NCI-H524 (cell line): ENCODE measurements at places on chromosomes 4 and X.

DNA sequence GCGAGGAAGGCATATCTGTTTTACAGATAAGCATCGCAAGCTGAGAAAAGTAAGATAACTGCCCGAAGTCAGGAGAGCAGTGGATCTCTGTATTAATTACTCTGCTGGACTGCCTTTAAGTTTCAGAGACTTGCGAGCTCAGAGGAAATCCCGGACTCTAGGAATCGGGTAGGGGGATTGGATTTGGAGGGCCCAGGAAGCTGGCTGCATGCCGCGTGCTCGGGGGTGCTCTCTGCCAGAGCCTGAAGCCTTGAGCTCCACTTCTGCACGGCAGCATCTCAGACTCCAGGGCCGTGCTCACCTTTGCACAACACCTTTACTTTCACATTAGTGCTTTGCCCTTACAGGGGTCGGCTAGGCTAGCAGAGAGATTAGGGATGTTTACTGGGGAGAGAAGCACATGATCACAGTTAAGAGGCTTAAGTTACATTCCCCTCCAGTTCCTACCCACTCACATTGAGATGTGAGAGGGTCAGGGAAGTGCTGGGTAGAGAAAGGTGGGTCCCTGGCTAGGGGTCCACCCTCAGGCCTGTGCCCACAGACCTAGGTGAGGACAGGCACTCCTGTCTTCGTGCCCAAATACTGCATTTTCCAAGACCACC is 57.0 kb downstream of the TRIML1 start:
- DNase-seq, result peak; percentile 4

- peak; percentile 85 for DNase-seq
Observed at GRCh38 chrX:39152106-39152649, 350.9 kb downstream of the MID1IP1 start.

- DNase-seq, result peak; percentile 38
Observed at GRCh38 chr4:147518846-147519767, 38.2 kb downstream of the EDNRA start.

DNA sequence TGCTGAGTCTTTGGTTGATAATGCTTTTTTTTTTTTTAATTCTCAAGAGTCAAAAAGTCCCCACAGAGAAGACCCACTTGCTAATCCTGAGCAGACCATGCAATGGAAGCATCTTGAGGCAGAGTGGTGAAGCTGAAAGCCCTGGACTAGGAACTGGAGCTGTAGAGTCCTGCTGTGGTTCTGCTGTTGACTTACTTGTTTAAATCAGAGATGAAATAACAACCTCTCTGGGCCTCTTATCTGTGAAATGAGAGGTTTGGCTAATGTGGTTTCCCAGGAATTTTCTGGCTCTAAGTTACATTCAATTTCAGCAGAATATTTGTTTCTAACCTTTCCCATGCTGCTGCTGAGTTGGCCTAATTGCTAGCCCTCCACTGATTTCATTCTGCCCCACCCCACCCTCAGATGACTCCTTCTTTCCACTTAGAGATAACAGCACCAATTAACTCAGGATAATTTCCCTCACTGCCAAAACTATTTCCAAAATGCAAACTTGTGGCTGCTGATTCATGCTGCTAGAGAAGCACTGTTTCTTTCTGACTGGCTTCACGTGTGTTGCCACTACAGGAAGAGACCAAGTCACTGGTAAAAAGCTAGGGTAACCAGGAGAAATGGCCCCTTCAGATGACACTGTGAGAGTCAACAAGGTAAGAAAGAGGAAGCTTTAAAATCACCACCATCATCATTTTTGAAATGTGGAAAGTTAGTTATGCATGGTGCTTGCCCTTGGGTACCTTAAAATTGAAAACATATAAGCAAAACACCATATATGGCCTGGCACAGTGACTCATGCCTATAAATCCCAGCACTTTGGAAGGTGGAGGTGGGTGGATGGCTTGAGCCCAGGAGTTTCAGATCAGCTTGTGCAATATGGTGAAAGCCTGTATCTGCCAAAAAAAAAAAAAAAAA is 326.4 kb downstream of the DCHS2 start:
- no peak for DNase-seq

DNA sequence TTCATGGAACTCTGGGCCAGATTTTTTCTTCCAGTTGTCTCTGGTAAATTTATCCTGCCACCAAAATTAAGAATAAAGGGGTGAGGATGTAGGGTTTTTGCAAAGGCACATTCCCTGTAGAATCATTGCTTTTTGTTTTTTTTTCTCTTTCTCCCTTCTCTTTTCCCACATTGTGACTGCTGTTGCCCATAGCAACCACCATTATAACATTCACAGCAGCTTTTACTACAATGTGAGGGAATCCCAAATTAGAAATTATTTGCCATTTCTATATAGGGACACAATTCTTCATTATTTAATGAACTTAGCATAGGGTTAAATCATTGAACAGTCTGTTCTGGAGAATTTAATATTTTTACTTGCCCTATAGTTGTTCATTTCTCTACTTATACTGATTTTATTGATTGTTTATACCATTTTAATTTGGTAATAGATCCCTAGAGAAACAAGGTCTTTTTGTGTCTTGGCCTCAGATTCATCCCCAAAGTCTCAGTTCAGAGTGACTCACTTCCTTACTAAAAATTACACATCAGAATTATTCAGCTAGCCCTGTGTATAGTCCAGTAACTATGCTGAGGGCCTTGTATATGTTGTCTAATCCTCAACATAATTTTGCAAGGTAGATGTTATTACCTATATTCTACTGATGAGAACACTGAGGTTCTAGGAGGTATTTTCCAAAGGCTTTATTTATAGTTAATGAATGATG is 80.8 kb upstream of the ANK2 start:
- DNase-seq, result no peak

- no peak for DNase-seq
Observed at GRCh38 chr4:173182403-173182802, 13.8 kb downstream of the GALNT7 start.

DNA sequence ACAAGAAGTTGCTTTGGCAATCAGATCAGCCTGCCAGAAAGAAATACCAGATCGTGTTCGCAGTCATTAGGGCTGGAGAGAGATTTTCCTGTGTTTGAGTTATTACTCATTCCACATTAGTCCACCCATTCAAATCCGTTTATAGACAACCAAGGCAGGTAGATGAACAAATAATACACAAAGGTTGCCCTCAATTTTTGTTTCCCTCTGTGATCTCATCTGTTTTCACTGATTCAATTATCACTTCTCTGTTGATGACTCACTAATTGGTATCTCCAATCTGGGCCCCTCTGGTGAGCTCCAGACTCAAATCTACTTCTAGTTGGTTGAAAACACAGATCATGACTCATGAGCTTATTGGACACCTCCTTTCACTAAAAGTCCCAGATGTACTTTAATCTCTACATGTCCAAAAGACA is 54.5 kb downstream of the CHM start:
- no peak for DNase-seq

DNA sequence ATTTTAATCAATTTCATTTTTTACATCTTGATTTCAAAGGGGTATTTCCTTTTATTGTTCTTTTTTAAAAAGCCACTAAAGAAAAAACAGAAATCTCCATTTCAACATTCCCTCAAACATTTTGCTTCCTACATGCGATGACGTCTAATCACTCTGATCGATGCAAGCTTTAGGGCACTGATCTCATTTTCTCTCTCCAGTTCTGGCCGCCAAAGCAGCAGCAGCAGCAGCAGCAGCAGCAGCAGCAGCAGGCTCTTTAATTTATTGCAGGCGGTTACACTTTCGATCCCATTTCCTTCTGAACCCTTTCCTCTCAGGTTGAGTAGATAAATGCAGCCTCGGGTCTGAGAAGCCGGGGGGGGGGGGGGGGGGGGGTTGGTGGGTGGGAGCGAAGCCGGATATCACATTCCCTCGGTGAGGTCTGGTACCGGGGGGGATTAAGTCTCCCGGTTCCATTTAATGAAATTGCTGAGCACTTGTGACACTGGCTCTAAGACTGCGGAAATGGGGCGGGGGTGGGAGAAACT is 3.4 kb upstream of the PCDH7 start:
- DNase-seq, result no peak

GRCh38 chr4:128076464-128076863 is 15.4 kb downstream of the LARP1B start:
- no peak for DNase-seq

GRCh38 chr4:19941434-19941833 is 310.3 kb upstream of the SLIT2 start:
- no peak for DNase-seq

DNA sequence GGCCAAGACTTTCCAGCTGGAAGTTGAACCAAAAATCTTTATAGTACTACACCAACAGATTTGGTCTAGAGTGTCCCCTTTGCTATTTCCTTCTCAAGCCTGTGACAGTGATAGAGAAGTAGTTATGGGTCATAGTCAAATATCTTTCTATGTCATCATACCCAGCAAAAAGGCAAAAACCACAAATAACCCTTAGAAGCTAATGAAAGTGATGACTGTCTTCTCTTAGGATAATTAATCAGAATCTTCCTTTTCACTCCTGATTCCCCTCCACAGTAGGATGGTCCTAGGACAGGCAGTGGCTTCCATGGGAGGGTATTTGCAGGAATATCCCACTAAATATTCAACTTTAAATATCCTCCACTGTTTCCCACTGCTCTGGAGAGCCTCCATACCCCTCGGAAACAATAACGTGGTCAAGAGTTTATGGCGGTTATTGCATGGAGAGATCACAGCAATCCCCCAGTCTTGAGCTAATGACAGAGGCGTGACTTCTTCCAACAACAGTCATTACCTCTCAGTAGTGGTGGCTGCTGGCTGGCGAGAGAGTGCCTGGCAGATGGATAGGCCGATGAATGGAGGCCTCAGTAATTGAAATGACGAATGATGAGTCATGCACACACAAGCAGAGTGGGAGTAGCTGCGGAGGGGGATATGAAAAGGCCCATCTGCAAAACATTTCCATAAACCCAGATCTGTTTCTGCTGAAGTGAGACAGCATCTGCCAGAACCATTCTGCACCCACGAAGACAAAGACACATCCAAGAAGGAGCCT is 154.9 kb downstream of the STK32B start:
- DNase-seq, result peak; percentile 85

DNA sequence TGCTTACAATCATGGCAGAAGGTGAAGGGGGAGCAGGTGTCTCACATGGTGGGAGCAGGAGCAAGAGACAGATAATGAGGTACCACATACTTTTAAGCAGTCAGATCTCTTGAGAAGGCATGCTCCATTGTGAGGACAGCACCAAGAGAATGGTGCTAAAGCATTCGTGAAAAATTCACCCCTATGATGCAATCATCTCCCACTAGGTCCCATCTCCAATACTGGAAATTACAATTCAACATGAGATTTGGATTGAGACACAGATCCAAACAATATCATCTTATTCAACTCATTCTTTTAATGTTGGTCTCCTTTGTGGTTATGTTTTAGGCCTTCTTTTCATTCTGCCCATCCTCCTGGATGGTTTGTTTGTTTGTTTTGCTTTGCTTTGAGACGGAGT is 54.1 kb upstream of the PDLIM5 start:
- no peak for DNase-seq

DNA sequence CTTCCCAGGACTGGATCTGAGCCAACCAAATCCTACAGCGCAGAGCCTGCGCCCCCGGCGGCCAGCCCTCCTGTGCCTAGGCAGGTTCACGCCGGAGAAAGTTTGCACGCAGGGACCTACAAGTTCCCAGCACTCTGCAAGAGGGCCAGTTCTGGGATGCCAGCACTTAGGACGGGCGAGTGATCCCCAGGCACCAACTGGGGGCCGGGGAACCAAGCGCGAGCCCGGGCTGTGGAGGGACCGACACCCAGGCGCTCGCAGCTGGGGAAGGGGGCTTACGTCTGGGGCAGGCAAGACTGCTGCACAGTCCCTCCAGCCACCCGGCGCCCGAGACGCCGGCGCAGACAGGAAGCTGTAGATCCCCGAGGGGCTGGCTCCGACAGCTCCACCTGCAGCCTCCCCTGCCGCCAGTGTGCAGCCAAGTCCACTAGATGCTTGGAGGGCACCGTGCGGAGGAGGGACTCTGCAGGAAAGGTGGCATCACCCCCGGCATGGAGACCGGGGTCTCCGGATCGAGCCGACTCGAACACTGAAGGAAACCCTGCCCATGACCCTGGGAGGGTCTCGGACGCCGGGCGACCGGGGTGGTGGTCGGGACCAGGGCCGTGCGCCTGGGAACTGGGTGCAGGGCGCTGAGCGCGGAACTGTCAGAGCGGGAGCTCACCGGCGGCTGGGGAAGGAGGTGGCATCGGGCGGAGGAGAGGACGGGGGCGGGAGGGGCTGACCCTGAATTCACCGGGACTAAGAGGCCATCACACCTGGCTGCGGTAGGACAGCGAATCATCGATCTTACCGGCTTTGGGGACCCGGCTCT is 566 bp downstream of the CORIN start:
- DNase-seq, result peak; percentile 61

GRCh38 chr4:76969495-76969894 is 19.9 kb downstream of the SEPTIN11 start:
- no peak for DNase-seq

DNA sequence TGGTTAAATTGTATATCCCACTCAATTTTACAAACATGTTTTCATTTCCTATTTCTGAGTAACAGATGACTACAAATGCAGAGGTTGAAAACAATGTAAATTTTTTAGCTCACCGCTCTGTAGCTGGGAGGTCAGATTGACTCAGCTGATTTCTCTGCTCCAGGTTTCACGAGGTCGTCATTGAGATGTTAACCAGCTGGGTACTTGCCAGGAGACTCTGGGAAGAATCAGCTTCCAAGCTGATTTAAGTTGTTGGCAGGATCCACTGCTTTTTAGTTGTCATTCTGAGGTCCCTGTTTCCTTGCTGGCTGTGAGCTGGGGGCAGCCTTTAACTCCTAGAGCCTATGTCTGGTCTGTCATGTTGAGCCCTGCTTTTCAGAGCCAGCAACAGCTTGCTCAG is 864.3 kb upstream of the AGA start:
- DNase-seq, result no peak

GRCh38 chr4:127501103-127501502 is 131.7 kb upstream of the INTU start:
- DNase-seq, result no peak

GRCh38 chr4:139785356-139785755 is 119.7 kb downstream of the MGST2 start:
- no peak for DNase-seq

DNA sequence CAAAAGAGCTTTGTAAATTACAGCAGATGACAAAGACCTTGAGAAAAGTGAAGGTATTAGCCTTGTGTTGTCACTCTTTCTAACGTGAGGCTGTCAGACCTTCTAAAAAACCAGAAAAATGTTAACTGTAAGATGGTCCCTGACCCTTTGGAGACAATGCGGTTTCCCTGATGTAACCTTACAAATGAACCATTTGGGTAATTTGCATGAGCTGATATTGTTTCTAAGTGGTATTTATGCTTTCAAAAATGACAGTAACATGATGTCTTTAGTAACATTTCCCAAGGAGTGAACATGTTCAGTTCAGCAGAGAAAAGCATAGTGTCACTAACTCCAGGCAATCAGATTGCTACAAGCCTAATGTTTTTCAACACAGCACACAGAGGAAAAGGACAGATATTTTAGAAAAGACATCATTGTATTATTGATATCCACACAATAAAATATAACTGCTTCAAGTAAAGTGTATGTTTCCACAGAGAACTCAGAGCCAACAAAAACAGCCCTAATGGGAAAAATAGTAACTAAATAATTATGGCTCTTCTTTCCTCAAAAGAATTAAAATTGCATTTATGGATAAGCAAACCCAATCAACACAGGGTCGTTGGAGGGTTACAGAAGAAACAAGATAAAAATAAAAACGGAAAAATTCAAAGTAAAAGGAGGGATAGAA is 434.4 kb downstream of the KCNIP4 start:
- no peak for DNase-seq

- no peak for DNase-seq
Observed at GRCh38 chr4:30619679-30620078, 100.5 kb upstream of the PCDH7 start.
